Activated T-helper 17 cell treated with anti-CD3 and anti-CD28 coated beads, Interleukin-2, amount 50 U/mL, for 72 hours (primary cell): ENCODE measurements at places on chromosomes 16 and 17. TPM values are rescaled to one million over a fixed set of nuclear protein-coding genes. Genes with fewer than 3 reads are reported as not detected.

DNA sequence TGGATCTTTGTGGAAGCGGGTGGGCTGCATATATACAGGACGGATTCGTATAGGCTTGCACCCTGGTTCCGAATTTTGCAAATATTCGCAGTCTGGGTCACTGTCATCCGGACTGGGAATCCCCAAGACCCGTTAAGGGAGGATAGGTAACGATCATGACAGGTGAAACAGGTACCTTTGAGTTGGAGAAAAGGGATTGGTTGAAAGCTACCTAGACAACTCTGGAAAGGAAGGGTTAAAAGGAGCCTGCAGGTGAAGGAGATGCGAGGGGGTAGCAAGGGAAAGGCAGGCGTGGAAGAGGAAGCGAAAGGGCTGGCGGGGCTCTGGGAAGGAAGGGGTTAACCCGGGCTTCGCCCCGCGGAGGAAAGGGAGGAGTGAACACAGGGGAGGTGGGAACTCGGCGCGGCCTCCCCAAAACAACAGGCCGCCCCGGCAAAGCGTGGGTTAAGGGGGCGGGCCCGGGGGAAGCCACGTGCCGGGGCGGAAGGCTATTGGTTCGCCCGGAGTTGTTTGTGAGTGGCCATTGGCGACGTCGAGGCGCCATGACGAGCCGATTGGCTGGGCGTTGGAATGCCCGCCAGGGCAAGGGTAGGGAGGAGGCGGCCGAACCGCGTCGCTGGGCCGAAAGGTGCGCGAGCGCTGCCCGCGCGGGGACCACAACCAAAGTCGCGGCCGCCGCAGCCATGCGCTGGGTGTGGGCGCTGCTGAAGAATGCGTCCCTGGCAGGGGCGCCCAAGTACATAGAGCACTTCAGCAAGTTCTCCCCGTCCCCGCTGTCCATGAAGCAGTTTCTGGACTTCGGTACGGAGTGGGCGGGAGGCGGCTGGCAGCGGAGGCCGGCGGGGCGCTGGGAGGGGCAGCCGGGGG, at the start of gene PDK2:
Gene PDK2 (plus strand): TSS at position 599 of the 867 bp plus-strand sequence. CDS start 85 bp downstream, at position 684.
- peak; percentile 95 for ATAC-seq

KIAA0513 gene
- 3.9 TPM for total RNA-seq

NDUFAF8 gene
- total RNA-seq = 33.4 TPM

TMEM132E gene
- not detected for total RNA-seq

DNA sequence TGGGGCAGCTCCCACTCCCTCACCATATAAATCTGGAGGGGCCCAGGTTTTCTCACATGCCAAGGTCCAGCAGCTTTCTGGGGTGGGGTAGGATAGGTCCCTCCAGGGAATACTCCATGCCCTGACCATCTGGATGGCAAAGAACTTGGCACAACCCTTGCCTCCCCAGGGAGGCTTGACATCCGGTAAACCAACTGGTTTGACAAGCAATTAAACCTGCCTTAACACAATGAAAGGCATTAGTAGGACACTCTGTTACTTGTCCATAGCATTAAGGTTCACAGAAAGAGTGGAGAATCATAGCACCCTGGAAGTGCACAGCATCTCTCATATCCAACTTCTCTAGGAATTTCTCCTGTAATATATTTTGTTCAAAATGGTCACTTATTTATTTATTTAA, 63.9 kb upstream of the MAF start:
- no peak for ATAC-seq

DNA sequence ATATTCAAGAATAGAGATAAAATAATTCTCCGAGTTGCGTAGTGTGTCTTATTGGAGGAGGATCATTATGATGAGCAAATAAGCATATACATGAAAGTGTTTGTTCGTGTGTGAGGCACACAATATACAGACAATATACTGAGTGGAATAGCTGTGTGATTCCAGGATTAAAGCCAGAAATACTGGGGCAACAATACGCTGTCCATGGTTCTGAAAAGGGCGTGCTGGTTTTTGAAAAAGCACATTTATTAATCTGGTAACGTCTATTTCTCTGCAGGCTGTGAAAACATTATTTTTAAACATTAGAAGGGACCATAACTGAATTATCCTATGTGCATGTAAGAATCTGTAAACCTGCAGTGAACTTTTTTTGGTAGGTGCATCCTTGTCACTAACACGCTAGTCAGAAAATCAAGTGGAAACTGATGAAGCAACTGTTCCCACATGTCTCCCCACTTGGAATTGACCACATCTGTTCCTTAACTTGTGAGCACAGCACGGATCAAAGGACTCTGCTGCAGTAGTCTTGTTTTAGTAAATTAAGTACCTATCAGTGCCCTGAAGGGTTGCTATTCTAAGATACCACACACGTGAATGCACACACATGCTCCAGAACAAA, 346.0 kb downstream of the GRIN2A start:
- ATAC-seq = no peak

DNA sequence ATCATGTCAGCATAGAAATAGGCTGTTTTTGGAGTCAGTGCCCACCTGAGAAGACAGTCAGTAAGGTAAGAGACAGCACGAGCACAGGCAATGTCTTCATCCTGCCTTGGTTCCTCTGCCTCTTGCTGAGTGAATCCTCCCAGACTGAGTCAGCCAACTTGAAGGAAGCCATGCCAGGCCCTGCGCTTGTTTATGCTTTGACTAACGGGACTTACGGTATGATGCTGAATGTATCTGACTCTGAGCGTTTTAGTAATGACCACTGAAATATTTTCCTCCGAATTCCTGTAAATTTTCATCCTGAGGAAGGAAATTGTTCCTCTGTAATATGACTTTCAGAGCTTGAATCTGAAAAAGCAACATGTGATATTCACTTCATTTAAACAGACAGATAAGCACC, 18.0 kb downstream of the C17orf67 start:
- ATAC-seq = no peak

DNA sequence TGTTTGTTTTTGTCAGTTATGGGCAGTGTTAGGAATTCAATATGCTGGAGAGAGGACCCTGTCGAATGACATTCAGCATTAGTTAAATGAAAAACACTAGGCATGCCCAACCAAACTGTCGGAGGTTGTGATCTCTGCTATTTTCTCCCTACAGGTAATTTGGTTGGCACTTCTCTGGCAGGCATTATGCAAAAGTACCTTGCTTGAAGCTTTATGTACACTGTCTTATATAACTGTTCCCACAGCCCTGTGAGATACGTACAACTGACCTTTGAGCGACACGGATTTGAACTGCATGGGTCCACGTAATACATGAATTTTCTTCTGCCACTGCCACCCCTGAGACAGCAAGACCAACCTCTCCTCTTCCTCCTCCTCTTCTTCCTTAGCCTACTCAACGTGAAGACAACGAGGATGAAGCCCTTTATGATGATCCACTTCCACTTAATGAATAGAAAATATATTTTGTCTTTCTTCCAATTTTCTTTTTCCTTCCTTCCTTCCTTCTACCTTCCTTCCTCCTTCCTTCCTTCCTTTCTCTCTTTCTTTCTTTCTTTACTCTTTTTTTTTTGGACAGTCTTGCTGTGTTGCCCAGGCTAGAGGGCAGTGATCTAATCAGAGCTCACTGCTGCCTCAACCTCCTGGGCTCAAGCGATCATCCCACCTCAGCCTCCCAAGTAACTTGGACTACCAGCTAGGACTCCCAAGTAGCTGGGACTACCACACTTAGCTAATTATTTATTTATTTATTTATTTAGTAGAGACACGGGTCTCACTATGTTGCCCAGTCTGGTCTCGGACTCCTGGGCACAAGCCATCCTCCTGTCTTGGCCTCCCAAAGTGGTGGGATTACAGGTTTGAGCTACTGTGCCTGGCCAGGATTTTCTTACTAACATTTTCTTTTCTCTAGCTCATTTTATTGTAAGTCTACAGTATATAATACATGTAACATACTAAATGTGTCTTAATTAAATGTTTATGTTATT, 77.3 kb downstream of the WIPI1 start:
- ATAC-seq = no peak

TBKBP1 gene
- 6.3 TPM for total RNA-seq

- no peak for ATAC-seq
These were observed 13.0 kb upstream of the KRT19 start for GRCh38 chr17:41540921-41541625.

DNA sequence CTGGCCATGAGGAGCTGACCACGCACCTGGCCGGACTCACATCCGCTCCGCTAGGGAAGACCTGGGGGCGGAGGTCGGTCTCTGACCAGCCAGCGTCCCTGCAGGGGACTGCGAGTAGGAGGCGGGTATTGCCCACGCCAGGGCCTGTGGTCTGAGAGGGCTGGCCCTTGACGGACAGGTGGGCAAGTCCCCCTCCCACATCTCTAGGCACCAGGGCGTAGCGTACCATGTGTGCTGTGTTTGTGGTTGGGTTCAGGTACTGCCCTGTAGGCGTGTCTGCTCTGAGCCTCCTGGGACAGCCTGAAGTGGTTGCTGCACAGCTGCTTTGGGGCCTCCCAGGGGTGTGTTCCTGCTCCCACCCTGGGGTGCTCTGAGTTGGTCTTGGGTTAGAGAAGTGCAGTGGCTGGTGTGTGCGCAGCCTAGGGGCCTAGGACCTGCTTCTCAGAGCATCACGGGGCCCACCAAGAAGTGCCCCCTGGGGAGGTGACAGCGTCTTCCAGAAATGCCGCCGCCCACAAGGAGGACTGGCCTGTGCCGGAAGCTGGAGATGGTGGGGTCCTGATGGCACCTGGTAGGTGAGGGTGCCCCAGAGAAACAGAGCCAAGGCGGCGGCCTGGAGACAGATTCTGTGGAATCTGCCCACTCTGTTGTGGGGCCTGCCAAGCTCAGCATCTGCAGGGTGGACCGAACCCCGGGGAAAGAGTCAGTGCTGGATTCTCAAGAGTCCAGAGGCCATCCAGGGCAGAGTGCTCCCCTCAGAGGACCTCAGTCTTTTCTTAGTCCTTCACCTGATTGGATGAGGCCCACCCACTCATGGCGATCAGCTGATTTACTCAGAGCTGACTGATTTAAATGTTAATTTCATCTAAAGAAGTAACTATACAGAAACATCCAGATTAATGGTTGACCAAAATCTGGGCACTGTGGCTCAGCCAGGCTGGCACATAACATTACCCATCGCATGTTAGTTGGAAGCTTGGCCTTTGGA, 48.3 kb downstream of the WDR45B start:
- no peak for ATAC-seq

DNA sequence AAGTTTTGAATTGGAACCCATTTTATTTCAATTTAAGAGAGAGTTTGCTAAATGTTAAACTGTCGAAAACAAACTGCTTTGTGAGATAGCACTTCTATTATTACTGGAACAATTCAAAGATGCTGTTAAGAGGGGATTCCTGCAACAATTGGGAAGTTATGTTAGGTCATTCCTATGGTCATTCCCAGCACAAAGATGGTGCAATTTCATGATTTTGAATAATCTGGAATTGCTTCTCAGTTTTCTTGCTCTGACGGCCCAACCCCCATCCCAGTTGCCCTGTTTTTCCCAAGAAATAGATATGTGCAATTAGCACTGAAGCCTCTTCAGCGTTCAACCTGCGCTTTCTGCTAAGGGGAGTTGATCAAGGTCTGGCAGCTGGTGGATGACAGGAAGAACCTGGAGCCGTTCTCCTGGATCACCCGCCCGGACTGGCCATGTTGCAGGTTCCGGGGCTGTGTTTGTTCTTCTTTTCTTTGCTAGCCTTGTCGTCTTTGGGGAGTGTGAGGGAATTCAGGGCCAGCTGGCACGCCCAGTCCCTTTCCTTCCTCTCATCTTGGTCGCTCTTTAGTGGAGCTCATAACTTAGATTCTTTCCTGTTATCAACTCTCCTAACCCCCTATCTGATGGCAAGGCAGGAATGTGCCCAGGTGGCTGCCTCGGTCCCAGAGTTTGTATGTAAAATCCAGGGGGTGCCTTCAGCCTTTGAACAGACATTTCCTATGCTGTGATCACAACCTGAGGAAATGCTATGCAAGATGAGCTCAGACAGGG, 29.0 kb upstream of the IRF8 start:
- ATAC-seq = no peak

GRCh38 chr17:61404663-61404912, 4.9 kb downstream of the TBX2 start:
- no peak for ATAC-seq

DNA sequence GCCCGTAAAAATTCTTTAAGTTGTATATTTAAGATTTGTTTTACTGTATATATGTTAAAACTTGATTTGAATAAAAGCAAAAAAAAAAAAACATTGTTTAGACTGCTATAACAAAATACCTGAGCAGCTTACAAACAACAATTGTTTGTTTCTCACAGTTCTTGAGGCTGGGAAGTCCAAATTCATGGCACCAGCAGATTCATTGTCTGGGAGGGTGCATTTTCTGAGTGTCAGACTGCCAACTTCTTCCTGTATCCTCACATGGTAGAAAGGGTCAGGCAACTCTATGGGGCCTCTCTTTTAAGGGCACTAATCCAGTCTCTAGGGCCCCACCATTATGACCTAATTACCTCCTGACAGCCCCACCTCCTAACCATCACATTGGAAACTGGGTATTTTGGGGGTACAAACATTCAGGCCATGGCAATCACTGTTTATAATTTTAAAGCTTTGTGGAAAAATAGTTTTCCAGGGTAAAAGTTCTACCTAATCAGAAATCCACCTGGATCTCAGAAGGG, 281.4 kb downstream of the SLC39A11 start:
- ATAC-seq = no peak

DNA sequence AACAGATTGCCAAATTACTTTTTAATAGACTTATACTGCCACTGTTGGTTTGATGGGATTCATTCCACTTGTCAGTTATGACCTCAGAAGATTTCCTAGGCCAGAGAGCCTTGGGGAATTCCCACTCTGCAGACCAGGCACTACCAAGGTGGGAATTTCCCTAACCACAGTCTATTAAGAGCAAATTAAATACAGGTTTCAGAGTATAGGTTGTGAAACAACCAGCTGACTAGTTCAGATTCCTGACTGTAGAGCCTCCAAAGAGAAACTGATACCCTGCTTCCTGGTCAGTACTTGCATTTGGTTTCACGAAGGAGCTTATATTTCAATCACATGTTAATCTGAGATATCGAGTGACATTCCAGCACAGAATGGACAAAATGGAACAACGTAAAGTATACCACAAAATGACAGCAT, 186.5 kb downstream of the STX8 start:
- ATAC-seq = peak; percentile 95

DNA sequence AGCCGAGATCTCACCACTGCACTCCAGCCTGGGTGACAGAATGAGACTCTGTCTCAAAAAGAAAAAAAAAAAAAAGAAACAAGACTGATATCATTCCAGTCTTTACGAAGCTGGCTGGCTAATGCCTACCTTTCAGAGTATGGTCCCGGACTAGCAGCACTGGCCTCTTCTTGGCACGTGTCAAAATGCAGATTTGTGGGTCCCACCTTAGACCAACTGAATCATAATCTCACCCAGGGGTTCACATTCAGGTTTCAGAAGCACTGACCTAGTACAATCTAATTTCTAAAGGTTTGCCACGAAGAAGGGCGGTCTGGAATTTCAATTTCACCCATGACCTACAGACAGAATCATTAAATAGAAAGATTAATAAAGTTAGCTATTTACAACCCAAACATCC, 43.4 kb upstream of the GRIN2A start:
- ATAC-seq = no peak

- ATAC-seq = no peak
These were observed 269.7 kb upstream of the MAF start for GRCh38 chr16:79870016-79870886.

PLD2 gene
- 35.0 TPM for total RNA-seq

GRCh38 chr17:19388791-19389785, 2.1 kb upstream of the MFAP4 start:
- no peak for ATAC-seq
